CD8-positive, alpha-beta memory T cell (primary cell): ENCODE measurements at places on chromosomes 12 and 14. TPM values are rescaled to one million over a fixed set of nuclear protein-coding genes. Genes with fewer than 3 reads are reported as not detected.

FGD4 gene
- polyA plus RNA-seq = 1.4 TPM

ANKRD9 gene
- polyA plus RNA-seq = 1.3 TPM

ASB2 gene
- 4.8 TPM for polyA plus RNA-seq

ACRBP gene
- not detected for polyA plus RNA-seq

GYS2 gene
- polyA plus RNA-seq = not detected

ANG gene
- 1.4 TPM for polyA plus RNA-seq

DDX23 gene
- polyA plus RNA-seq = 51.0 TPM

OASL gene
- polyA plus RNA-seq = 21.2 TPM

RNU4-1 gene
- not detected for polyA plus RNA-seq

SERPINA10 gene
- not detected for polyA plus RNA-seq

TAS2R42 gene
- not detected for polyA plus RNA-seq

SSTR1 gene
- not detected for polyA plus RNA-seq
